ENCODE measurements at places on chromosomes 4 and X.
A peak's percentile ranks its signal among the peaks of the same experiment; 100 is the strongest.

- no peak for DNase-seq
Observed at GRCh38 chrX:23513121-23513520, 154.2 kb upstream of the PRDX4 start.

- no peak for DNase-seq
Observed at GRCh38 chr4:154528869-154529268, 21.3 kb downstream of the PLRG1 start.

GRCh38 chr4:38056011-38056685 lies 96.0 kb downstream of the PTTG2 start:
- DNase-seq = no peak

DNA sequence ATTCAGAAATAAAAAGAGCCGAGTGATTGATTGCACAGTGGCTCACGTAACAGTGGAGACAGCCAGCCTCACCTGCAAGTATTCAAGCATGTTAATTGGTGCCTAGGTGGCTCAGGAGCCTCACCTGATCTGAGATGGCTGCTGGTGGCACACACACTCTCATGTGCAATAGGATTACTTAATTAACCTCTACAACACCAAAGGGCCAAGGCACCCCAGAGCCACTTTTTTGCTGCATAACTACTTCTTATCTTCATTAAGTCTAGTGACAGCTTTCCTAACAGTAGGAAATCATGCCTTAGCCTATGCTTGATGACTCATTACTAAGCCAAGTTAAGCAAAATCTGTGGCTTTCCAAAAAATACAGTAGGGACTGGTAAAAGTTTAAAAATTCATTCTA lies 117.3 kb upstream of the NOCT start:
- no peak for DNase-seq

DNA sequence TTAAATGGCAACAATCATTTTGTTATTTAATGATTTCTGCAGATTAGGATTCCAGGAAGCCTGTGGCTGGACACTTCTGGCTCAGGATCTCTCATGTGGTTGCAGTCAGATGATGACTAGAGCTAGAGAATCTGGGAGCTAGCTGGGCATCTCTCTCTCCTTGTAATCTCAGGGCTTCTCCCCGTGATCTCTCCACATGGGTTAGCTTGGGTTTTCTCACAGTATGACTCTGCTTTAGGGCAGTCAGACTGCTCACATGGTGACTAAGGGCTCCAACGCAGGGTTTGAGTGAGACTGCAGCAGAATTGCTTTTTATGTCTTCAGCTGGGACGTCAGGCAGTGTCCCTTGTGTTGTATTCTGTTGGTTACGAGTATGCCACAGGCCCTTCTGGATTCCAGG lies 361.4 kb downstream of the CBLL2 start:
- no peak for DNase-seq

DNA sequence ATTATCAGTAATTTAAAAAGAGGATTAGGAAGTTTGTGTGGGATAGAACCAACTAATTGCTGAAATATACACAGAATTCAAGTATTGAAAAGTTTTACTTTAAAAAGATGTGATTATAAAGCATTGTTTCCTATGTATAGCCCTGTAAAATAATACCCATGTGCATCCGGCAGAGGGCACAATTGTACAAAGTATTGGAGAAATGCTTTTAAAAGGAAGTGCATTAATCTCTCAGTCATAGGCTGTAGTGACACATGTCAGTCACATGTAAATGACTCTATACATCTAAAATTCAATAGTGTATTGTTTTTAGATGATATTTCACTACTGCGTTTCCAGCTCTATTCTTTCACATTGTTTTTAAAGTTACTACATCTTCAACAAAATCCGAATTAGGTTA lies 9.7 kb upstream of the GEMIN8 start:
- peak; percentile 8 for DNase-seq

GRCh38 chr4:163810755-163811154 lies 316.3 kb downstream of the TMA16 start:
- no peak for DNase-seq

- DNase-seq = no peak
Observed at GRCh38 chr4:158681629-158682028, 9.5 kb downstream of the ETFDH start.

GRCh38 chrX:17560385-17560784 lies 176.9 kb upstream of the SCML1 start:
- DNase-seq = no peak

- DNase-seq = no peak
Observed at GRCh38 chr4:62450740-62451139, 1250.6 kb downstream of the ADGRL3 start.

- DNase-seq = no peak
Observed at GRCh38 chrX:105697984-105698781, 124.2 kb upstream of the NRK start.

DNA sequence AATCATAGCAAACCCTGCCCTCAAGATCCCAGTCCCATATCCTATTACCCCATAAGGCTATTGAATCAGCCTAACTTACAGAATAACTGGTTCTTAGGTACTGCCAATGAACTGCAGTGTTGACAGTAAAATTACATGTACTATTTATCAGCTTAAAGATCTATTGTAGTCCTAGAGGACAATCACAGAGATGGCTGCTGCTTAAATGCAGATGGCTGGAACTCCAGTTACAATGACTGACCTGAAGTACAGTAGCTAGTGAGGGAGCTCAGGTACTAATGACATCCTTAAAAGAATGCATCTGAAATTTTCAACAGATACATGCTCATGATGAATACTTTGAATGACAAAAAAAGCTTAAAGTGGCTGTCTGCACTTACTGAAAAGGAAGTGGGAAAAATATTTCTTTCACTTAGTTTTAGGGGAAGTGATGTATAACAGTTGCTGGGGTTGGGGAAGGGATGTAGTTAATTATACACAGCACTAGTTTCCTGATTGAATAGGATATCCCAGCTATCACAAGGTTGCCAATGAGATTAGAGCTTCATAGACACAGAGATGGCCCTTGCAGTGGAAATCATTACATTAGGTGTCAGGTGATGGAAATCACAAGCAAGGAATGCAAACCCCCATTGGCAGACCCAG lies 42.0 kb downstream of the USP26 start:
- no peak for DNase-seq

GRCh38 chrX:36575670-36576069 lies 432.5 kb upstream of the FAM47C start:
- DNase-seq = no peak

DNA sequence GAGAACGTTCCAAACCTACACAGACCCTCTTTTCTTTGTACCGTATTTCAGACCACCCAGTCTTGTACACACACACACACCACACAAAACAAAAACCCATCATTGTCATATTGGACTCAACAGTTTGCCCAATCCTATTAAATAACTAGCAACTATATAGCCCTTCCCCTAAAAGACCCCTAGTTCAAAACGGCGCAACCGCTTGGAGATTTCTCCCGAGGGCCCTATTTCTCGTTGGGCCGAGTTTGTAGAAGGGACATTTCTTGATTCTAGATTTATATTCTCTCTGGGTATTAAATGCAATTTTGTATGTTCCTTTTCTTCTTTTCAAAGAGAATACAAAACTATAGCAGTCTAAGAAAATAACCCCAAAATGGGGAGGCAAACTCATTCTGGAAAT lies 547 bp upstream of the PDGFRA start:
- no peak for DNase-seq

DNA sequence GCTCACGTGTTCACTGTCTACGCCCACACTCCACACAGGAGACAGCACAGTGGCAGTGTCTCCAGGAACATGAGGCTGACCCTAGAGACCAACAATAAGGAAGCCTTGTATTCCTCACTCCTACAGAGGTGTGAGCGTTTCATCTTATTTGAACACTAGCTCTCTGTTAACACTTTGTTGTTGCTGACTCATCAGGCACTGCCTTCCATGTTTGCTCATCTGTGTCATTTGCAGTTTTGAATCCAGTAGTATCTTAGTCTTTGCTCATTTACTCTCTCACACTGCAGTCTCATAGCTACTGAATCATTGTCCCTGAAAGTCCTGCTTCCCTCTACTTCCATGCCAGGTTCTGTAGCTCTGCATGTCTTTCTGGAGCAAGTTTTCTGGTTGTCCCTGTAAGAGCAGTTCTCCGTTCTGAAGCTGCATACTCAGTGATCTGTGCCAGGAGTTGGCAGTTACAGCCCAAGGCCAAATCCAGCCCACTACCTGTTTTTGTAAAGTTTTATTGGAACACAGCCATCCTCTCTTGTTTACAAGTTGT lies 80.3 kb upstream of the DCLK2 start:
- DNase-seq = no peak

DNA sequence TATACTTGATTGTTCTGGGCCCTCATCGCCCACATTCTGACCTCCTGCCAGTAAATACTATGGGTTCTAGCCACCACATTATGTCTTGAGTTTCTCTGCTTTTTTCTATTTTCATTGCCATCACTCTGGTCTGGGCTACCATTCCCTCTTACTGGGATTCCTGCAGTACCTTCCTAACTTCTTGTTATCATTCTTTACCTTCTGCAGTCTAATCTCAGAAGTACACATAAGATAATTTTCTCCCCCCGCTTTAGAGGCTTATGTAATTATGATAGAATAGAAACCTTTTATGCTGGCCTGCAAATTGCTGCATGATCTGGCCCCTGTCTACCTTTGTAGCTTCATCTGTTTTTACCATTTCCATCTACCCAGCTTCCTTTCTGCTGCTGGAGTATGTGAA lies 19.2 kb downstream of the STIM2 start:
- DNase-seq = no peak

DNA sequence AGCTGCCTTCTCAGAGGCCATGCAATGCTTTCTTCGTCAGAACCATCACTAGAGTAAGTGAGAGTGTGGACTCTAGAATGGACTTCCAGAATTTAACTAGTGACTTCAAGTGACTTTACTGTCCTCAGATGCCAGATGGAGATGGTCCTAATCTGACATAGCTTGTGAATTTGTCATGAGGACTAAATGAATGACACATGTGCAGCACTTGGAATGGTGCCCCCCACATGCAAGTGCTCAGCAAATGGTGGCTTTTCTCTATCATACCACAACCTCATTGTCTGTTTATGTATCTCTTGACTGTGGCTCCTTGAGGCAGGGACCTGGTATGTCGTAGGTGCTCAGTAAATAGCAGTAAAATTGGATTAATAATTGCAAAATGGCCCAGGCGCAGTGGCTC lies 91.6 kb upstream of the STX18 start:
- DNase-seq = no peak

DNA sequence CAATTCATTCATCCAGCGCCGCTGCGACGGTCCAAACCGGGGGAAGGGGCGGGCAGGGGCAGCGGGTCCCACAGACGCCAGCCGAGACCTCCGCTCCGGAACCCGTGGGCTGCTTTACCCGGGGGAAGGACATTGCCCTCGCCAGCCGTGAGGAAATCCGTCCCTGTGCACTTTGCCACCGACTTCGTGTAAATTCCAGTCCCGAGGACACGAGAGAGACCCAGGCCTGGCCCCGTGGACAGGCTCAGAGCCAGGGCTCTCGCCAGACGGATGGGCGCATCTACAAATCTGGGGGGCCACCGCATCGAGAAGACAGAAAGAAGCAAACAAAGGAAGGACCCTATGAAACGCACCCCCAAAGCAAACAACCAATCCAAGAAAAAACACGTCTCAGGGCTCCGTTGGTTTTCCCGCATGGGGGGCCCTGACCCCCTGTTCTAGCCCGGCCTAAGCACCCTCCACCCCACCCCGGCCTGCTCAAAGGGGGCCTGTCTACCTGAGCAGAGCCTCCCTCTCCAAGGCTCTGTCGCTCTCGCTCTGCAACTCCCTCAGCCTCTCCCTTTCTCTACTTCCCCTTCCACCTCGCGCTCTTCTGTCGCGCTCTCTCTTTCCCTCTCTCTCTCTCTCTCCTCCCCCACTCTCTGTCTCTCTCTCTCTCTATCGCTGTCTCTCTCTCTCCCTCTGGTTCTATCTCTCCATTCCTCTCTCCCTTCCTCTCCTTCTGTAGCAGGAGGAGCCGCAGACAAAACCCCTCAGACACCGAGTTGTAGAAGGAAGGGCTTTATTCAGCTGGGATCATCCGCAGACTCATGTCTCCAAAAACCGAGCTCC lies 11.3 kb downstream of the FRG2 start:
- DNase-seq = no peak
